NAMALWA (cell line): ENCODE measurements at places on chromosomes 4 and X.
A peak's percentile ranks its signal among the peaks of the same experiment; 100 is the strongest.

GRCh38 chr4:26907731-26908599 lies 47.3 kb downstream of the STIM2 start:
- no peak for DNase-seq

GRCh38 chrX:23788521-23788920 lies 5.5 kb downstream of the SAT1 start:
- no peak for DNase-seq

- DNase-seq: no peak
Observed at GRCh38 chr4:172352356-172352755, 539.2 kb downstream of the GALNTL6 start.

DNA sequence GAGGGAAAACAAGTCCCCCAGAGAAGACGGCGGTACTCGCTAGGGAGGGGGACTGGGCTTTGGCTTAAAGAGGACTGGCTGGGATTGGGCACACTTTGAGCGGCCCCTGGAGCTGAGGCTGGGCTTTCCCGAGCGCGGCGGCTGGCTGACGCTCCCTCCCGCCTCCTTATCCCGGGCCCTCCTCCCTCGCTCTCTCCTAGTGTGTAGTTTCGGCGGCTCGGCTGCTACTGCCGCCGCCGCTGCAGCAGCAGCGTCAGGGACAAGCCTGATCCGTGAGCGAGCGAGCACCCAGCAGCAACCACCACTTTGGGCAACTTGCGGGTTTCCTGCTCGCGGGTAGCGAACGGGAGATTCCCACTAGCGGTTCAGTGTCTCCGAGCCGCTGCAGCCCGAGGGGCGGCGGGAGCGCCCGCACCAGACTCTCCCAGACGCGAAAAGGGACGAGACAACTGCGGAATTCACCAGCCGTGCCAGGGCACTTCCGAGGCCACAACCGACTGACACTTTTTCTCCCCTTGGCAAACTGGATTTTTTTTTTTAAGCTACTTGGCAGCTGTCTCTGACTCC lies 632 bp upstream of the PCDH7 start:
- no peak for DNase-seq

DNA sequence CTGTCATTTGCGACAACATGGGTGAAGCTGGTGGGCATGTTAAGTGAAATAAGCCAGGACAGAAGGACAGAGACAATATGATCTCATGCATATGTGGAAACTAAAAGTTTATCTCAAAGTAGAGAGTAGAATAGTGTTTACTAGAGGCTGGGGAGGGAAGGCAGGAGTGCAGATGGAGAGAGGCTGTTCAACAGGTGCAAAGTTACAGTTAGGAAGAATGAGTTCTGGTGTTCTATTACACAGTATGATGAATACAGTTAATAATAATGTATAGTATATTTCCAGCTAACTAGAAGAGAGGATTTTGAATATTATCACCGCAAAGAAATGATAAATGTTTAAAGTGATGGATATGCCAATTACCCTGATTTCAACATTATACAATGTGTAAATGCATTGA lies 69.8 kb downstream of the FBXL5 start:
- no peak for DNase-seq

GRCh38 chr4:55397520-55398321 lies 2.0 kb downstream of the TMEM165 start:
- peak; percentile 28 for DNase-seq

DNA sequence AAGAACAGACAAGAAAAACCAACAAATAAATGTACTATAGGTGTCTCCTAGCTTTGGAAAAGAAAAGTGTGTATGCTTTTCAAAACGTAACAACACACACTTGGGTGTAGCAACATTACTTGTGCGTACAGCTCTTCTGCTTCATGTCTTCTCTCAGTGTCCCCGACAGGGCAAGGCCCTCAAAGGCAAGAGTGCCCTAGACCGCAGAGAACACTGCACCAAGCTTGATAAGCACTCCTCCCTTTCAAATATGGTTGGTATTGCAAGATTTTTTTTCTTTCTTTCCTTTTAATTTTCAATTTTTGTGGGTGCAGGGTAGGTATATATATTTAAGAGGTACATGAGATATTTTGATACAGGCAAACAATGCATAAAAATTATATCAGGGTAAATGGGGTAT lies 106.8 kb downstream of the EIF4E start:
- no peak for DNase-seq

GRCh38 chrX:112844250-112844649 lies 3.6 kb upstream of the AMOT start:
- DNase-seq: no peak

DNA sequence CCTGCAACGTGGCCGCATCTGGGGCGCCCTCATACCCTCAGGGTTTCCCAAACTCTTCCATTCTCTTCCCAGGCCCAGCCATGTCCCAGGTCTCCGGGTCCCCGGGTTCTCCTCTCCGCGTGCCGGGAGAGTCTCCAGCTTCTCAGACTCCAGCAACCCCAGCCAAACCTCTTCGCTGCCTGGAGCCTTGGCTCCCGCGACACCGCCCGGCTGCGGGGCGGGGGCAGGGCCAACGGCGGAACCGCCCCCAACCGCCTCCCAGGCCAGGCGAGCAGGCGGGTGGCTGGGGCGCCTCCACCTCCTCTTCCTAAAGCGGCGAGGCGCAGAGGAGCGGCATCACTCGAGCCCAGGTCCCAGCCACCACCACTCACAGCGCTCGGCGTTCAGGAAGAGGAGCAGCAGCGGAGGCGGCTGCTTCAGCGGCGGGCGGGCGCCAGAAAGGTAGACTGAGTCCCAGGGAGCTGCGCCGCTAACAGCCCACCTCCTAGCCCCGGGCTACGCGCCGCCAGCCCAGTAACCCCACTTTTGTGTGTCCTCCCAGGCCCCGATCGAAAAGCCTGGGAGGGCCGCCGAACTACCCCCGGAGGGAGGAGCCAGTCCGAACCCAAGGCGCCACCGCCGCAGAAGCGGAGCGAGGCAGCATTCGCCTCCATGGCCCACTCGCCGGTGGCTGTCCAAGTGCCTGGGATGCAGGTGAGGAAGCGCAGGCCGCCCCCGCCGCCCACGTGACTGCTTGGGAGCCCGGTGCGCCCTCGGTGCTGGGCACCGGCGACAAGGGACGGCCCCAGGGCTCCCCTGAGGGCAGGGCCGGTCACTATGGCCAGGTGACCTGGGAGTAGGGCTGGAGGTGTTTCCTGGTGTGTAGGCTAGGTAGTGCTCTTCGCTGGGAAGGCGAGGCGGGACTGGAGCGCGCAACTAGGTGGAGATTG lies at the start of gene STK26:
TSS of gene STK26 (plus strand) at position 336 of the 929 bp plus-strand sequence. CDS start at position 652, 316 bp downstream.
- DNase-seq: peak; percentile 84

- no peak for DNase-seq
Observed at GRCh38 chr4:94939791-94940519, 182.2 kb downstream of the BMPR1B start.

DNA sequence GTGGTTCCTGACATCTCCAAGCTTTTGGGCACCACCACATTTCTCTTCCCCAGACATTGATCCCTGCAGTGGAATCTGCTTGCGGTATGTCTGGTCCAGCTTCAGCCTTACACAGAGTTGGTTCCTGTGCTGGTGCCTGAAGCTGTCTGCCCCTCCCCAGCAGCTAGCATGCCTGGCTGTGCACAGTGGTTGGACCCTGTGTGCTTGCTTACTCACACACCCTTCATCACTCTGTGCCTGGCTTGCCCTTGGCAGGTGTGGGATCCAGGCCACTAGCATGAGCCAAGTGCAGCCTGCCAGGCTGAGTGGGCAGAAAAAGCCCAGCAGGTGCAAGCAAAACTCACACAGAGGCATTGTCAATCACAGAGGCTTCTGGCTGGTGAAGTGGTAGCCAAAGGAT lies 473.8 kb downstream of the ACTRT1 start:
- no peak for DNase-seq

- DNase-seq: no peak
Observed at GRCh38 chr4:155656025-155656424, 10.6 kb upstream of the GUCY1A1 start.

DNA sequence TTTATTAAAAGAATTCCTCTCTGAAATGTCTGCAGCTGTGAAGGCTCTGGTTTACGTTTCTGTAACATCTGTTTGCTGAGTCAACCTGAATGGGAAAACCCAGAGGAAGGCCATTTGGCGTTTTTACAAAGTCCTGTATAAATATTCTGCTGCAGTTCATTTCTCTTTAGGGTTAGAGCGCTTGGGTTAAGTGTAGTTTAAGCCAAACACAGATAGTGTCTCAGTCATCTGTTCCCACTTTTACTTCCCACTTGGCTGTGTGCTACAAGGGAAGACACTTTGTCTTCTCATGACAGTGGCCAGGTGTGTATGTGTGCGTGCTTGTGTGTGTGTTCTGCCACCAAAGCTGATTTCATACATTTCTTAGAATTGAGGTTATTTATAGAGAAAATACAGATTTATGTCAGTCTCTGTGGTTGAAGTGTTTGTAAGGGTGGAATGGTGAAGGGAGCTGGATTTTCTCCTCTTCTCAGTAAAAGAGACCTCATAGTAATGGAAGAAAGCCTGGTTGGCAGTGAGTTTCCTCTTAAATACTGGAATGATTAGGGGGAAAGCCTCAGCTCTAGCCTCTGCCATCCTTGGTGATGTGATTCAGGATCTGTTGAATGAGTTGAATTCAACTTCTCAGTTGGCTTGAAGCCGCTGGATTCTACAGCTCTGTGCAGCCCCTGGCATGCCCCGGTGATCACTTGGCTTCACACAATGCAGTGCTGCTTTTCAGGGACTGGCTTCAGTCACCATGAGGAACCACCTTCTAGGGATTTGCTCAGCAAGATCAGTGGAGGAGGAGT lies 50.6 kb downstream of the JADE1 start:
- DNase-seq: no peak

DNA sequence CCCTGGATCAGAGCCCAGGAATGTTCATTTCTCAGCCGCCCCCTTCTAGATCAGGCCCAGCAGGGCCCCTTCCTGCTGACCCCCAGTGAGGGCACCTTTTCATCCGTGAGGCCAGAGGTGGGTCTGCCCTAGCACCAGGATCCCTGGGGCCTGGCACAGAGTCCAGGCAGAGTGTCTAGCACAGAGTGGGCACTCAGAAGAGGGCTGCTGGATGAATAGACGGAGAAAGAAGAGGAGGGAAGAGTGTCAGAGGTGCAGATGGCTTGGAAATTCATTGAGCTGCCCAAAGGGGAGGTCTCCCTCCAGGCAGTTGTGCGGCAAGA lies 106.5 kb downstream of the CPZ start:
- DNase-seq: no peak

GRCh38 chrX:25049357-25049756 lies 33.6 kb upstream of the ARX start:
- DNase-seq: peak; percentile 10
